ENCODE measurements at places on chromosomes 13 and 19.

DNA sequence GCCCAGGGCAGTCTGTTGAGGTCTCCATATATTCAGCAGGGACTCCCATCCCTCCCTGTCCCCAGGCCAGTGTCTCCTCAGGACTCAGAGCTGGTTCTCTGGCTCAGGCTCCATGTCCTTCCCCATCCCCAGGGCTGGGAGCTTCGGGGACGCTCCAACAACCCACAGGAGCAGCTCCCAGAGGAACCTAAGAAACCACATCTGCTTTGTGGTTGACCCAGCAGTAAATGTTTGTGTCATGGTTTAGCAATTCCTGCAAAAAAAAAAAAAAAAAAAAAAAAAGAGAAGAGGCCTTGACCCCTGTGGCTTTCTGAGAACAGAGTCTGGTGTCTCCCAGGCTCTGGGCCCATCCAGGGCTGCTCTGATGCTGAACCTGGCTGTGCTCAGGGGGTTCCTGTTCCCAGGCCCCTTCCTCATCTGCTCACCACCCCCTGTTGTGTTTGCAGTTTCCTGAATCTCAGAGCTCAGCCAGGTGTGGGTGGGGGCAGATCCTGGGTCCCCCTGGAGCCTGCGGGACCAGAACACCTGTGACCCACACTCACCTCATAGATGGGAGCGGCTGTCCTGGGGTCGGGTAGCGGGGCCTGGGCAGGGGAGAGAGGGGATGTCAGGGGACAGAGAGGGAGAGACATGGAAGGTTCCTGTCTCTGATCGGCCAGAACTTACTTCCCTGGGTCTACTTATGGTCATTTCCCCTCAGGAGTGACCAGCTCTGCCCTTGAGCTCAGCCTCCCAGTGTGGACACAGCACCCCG, 25.2 kb upstream of the CEACAM1 start:
- H3K4me3 ChIP-seq, result no peak overlapping the region
- H3K27me3 ChIP-seq, result peaks cover 12% of the 10 kb centered on the region
- no peaks in the 10 kb centered on the region for H3K36me3 ChIP-seq
- no peak overlapping the region for H3K27ac ChIP-seq
- H3K4me1 ChIP-seq, result no peaks in the 10 kb centered on the region
- DNase-seq, result peak; percentile 53

GRCh38 chr13:60448907-60449510, 52.0 kb downstream of the TDRD3 start:
- no peaks in the 10 kb centered on the region for H3K4me1 ChIP-seq
- no peaks in the 10 kb centered on the region for H3K27me3 ChIP-seq
- H3K4me3 ChIP-seq, result no peak overlapping the region
- peak; percentile 76 for DNase-seq

- no peak overlapping the region for H3K27ac ChIP-seq
- H3K27me3 ChIP-seq, result no peaks in the 10 kb centered on the region
- no peaks in the 10 kb centered on the region for H3K4me1 ChIP-seq
- no peak for DNase-seq
Observed at GRCh38 chr19:15721268-15721667, 6.6 kb upstream of the OR10H2 start.

DNA sequence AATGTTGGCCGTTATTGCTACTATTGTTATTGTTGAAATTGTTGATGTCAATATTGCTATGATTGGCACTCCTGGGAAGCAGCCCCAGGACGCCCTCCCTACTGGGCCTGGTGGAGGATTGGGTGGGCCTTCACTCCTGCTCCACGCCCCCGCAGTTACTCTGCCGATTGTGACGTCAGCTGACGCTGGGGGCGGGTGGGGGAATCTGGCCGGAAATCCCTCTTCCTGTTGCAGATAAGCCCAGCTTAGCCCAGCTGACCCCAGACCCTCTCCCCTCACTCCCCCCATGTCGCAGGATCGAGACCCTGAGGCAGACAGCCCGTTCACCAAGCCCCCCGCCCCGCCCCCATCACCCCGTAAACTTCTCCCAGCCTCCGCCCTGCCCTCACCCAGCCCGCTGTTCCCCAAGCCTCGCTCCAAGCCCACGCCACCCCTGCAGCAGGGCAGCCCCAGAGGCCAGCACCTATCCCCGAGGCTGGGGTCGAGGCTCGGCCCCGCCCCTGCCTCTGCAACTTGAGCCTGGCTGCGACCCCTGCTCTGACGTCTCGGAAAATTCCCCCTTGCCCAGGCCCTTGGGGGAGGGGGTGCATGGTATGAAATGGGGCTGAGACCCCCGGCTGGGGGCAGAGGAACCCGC, at the start of gene ETV2:
ETV2 (plus strand) TSS at position 231 of the 637 bp plus-strand sequence. CDS start 716 bp downstream, outside the sequence.
- peaks cover 2% of the 10 kb centered on the region for H3K4me1 ChIP-seq
- DNase-seq, result peak; percentile 41
- no peak within 1 kb of the TSS for H3K27ac ChIP-seq
- H3K36me3 ChIP-seq, result peaks cover 10% of the 10 kb centered on the region
